GM19239 (cell line): ENCODE measurements at places on chromosomes 4 and X.

- DNase-seq, result no peak
Measured at GRCh38 chr4:157885811-157886210, 287.0 kb downstream of the GASK1B start.

DNA sequence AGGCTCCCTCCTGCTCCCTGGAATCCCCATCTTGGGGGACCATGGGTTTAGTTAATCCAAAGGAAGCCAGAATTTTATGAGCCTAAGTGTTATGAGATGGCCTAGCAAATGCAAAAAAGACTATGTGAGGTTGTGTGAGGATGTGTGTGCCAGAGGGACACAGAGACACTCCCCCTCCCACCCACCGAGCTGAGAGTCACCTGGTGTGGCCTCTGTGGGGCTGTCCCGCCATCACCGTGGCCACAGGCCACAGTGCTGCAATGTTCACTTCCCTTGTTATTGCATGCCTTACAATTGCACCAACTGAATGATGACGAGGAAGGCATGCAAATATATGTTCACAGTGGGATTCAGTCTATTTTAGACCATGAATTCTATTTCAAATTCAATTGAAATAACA is 601 bp upstream of the FGFBP2 start:
- DNase-seq, result no peak

- no peak for DNase-seq
Measured at GRCh38 chrX:78619834-78620233, 39.3 kb downstream of the RTL3 start.

GRCh38 chrX:96884027-96884426 is 319 bp downstream of the RPA4 start:
- no peak for DNase-seq

DNA sequence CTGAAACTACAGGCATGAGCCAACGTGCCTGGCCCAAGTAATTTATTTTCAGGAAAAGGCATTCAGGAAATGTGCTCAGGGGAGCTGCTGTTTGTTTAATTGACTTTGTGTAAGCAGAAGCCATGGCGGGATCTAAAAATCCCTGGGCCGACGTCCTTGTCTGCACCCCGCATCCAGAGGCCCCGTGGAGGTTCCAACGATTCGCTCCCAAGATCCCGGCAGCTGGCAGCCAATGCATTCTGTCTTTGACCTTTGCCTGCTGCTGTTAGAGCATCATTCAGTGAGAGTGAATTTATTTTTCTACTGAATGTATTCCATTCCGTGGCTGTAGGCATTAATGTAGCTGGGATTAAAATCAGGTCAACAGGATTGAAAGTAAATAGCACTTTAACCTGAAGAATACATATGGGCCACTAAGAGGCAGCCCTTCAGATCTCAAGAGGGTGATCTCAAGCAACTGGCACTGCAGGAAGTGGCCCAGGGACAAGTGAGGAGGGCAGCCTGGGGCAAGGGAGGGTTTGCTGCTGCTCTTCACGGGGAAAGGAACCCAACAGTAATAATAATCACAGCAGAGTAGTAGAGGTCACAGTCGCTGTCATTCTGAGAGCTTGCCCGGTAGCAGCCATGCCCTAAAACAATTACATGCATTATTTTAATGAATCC is 75.2 kb downstream of the PSAPL1 start:
- DNase-seq, result no peak

DNA sequence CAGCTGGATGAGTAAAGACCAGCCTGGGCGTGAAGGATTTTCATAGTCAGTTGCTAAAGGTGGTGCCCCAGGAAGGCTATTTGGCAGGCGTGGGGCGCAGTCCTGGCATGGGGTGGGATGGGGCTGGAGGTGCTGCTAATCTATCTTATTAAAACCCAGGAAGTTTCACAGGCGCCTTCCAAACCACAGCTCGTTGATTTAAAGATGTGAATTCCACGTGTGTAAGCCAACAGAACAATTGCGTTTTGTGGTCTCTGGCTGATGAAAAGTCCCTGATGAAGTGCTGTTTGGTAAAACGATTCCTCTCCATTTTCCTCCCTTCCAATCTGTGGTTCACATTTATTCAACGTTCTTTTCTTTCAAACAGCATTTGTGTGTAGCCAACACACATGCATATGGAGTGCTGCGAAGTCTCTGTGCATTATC is 105.0 kb downstream of the TBL1X start:
- no peak for DNase-seq

- no peak for DNase-seq
Measured at GRCh38 chrX:133999031-133999705, 13.8 kb upstream of the GPC3 start.

DNA sequence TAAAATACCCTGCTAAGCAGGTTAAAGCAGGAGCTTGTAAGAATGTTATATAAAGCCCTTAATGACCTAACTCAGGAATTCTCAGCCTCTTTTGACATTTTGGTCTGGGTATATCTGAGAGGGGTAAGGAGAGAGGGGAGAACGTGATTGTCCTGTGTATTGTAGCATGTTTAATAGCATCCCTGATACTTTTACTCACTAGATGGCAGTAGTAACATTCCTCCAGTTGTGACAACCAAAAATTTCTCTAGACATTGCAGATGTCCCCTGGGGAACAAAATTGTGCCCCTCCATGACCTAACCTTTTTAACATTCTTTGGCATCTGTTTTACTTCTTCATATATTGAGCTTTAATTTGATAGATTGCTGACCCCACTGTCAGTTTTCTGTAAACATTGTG is 17.9 kb downstream of the SMARCA5 start:
- DNase-seq, result no peak

DNA sequence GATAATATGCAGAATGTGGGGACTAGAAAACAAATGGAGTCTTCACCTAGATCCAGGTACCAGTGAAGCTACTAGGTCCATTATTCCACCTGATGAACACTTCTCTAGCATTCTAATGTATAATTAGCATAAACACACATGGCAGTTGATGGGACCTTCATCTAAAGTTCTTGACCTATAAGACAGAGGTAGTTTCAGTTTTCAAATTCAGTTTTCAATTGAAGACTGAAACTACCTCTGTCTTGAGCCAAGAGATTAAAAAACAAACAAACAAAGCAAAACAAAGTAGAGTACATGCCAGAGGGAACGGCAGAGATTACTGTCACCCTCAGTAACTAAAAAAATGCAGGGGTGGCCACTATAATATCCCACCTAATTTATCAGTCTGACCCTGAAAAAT is 199.9 kb upstream of the NEIL3 start:
- no peak for DNase-seq

- DNase-seq, result no peak
Measured at GRCh38 chr4:69713593-69713992, 46.8 kb downstream of the SULT1B1 start.

DNA sequence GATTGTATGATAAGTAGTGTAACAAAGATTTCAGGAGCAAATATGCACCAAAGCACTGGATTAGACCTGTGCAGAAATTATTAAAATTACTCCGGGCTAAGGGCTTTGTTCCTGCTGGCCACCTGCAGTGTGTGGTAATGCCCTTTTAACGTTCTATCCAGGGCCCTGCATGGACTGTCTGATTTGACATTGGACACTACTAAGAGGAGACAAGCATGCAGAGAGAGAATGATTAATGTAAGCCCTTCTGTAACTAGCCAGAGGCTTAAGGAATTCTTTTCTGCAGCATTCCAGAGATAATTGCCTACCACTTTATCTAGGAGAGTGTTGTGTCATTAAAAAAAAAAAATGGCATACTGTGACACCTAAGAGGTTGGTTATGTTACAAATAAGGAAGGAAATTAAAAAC is 117.0 kb downstream of the PCDH7 start:
- no peak for DNase-seq

GRCh38 chr4:56149591-56149990 is 200.8 kb downstream of the CEP135 start:
- DNase-seq, result no peak

DNA sequence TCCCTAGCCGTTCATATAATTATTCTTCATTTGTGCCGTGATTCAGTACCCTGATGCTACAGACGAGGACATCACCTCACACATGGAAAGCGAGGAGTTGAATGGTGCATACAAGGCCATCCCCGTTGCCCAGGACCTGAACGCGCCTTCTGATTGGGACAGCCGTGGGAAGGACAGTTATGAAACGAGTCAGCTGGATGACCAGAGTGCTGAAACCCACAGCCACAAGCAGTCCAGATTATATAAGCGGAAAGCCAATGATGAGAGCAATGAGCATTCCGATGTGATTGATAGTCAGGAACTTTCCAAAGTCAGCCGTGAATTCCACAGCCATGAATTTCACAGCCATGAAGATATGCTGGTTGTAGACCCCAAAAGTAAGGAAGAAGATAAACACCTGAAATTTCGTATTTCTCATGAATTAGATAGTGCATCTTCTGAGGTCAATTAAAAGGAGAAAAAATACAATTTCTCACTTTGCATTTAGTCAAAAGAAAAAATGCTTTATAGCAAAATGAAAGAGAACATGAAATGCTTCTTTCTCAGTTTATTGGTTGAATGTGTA is 7.0 kb downstream of the SPP1 start:
- DNase-seq, result no peak

GRCh38 chrX:14194711-14195110 is 165.0 kb upstream of the GEMIN8 start:
- no peak for DNase-seq

DNA sequence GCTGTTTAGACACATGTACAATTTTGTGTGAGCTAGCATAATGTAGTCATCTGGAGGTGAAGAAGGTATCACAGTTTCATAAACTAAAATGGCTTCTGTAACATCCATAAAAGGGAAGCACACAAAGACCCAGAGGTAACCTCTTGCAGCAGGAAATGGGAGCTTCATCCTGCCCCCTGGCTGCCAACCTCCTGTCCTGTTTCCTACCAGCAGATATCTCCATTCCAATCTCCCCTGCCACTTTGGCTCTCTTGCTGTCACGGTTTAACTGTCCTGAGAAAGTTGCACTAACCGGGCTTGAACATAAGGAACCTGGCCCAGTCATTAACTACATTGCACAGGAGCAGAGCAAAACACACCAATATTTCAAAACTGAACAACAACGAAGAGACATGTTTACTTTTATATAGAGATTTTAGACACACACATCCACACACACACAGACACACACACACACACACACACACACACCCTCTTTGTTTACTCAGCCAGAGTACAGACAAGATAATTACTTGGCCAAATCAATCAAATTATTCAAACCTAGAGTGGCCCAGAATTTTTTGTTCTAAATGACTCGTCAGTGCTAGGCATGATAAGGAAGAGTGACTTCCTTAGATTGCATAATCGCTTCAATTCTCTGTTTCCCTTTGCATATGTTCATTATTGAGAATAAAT is 24.2 kb downstream of the MID2 start:
- no peak for DNase-seq

GRCh38 chrX:103276581-103277002 is at the start of gene TCEAL5:
Gene TCEAL5, minus strand, starts transcription at chrX:103276750. Its CDS starts 2,187 bp downstream, at chrX:103274563.
- DNase-seq, result no peak

DNA sequence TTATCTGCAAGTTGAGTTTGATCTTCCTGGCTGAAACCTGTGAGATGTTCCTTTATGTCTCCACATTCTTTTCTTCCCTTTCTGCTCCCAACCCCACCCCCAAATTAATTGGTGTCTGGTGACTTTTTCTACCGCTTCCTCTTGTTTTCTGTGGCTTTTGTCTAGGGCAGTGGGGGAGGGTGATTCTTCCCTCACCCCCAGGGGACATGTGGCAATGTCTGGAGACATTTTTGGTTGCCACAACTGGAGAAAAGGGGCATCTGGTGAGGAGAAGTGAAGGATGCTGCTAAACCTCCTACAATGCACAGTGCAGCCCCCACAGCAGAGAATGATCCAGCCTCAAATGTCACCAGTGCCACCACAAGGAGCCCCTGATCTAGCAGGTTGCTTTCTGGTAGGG is 152.9 kb downstream of the NHS start:
- DNase-seq, result no peak

DNA sequence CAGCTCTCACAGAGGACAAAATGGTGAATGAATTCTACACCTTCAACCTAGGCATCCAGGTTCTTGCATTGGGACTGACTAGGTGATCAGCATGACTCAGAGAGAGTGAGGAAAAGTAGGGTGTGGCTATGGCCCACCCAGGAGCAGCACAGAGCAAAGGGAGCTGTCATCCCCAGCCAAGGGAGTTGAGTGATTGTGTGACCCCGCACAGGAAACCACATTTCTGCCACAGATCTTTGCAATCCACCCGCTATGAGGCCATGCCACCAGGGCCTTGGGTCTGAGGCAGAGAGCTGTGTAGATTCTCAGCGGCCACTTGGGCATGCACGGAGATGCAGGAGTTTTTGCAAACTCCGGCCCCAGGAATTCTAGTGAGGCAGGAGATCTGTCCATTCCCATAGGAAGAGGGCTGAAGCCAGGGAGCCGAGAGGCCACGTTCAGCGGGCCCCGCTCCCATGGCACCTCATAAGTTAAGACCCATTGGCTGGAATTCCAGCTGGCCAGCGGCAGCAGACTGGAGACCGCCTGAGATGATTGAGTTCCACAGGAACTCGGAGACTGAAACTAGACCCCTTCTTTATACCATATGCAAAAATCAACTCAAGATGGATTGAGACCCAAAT is 75.9 kb downstream of the NAA11 start:
- DNase-seq, result no peak

GRCh38 chrX:11367609-11368430 is 74.6 kb downstream of the AMELX start:
- DNase-seq, result no peak

- no peak for DNase-seq
Measured at GRCh38 chr4:159268607-159269006, 165.7 kb downstream of the RAPGEF2 start.

GRCh38 chr4:101953949-101954348 is 163.4 kb downstream of the BANK1 start:
- no peak for DNase-seq

DNA sequence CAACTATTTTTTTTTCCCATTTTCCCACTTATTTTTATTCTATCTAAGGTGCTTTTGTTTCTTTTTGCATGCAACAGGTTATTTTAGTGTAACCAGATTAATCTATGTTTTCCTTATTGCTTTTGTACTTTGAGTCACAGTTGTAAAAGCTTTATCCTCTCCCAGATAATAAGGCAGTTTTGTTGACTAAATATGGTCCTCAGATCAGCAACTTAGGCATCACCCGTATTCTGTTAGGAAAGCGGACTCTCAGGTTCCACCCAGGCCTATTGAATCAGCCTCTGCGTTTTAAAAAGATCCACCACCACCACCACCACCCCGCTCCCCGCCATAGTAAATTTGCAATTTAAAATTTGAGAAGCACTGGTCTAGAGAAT is 58.6 kb upstream of the USP9X start:
- no peak for DNase-seq

GRCh38 chr4:126414741-126415140 is 1100.0 kb downstream of the FAT4 start:
- no peak for DNase-seq

GRCh38 chr4:159103384-159103990 is 608 bp downstream of the RAPGEF2 start:
- peak; percentile 44 for DNase-seq
